RKO (cell line): ENCODE measurements at places on chromosomes 16 and 17.

DNA sequence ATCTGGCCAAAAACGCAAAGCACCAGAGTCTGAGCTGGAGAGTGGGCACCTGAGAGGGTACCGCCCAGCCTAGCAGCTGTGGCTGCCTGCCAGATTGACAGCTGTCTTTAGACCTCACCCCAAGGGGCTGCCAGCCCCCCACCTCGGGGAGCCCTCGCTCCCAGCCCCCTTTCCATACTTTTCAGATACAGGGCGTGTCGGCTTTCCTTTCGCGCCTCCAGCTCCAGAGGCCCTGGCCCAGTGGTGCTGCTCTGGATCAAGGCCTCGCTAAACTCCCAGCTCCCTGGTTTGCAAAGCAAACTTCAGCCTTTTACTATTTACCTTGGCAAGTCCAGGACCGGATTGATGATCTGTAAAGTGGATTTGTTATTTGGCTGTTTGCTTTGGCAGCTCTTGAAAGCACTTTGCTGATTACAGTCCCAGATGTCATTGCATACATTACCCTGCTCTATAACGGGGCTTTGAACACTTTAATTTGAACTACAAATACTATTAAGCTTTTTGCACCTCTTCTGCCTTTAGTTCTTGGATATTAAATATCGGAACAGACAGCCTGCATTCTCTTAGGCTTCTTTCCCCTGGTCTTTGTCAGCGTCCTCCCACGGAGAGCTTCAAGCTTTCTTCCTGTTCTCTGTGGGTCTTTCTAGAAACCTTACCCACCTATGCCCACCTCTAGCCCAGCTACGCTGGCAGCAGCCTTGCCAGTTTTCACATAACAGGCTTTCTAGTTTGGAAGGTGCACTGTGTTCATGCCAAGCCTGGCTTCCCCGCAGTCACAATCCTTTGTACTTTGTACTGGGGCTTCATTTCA lies 63.6 kb upstream of the TBX2 start:
- DNase-seq, result no peak

GRCh38 chr17:38628441-38628840 lies 22.7 kb upstream of the SRCIN1 start:
- peak; percentile 47 for DNase-seq

DNA sequence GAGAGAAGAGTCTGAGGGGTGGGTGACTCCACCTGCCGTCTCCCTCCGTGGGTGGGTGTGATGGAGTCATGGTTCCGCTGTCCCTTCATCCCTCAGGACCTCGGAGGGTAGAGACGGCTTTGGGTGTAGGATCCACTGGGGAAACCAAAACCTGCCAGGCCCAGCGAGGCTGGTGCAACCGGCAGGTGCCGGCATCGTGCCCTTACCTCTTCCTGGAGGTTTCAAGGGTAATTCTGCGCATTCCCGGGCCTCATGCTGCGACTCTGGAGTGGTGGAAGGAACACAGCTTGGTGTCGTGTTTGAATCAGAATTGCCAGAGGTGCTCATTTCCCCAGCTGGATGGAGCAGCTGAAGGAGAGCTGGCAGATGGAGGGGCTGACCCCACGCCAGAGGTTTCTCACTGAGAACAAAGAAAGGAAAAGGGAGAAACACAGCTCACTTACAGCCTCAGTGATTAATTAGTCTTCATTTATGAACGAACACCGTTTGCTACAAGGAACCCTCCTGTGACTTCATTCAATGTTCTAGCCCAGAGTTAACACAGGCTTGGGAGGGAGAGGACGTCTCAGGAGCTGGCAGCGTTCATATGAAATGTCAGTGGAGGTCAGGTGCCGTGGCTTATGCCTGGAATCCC lies 16.3 kb upstream of the ATP2A3 start:
- no peak for DNase-seq

DNA sequence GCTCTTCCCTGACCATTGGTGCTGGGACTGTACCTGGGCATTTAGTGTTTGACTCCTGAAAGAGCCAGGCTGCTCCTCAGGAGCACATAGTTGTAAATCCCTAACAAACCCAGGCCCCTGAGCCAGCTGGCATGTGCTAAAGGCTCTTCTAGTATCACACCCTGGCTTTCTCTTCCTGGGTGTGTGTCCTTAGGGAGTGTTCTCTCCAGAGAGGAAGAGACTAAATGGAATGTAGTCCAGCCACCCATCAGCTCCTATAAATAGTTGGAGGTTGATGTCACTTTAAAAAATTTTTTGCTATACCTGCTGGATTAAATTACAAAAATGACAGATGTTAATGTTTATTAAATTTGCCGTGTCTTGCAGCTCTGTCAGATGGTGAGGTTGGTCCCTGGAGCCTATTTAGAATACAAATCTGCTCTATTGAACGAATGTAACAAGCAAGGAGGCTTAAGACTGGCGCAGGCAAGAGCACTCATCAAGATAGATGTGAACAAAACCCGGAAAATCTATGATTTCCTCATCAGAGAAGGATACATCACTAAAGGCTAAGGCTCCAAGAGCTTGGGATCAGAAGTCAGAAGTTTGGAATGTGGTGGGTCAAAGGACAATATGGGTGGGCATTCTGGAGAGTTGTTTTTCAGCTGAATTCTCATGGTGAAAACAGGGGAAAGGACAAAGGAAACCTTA lies 13.1 kb upstream of the DUSP14 start:
- no peak for DNase-seq

DNA sequence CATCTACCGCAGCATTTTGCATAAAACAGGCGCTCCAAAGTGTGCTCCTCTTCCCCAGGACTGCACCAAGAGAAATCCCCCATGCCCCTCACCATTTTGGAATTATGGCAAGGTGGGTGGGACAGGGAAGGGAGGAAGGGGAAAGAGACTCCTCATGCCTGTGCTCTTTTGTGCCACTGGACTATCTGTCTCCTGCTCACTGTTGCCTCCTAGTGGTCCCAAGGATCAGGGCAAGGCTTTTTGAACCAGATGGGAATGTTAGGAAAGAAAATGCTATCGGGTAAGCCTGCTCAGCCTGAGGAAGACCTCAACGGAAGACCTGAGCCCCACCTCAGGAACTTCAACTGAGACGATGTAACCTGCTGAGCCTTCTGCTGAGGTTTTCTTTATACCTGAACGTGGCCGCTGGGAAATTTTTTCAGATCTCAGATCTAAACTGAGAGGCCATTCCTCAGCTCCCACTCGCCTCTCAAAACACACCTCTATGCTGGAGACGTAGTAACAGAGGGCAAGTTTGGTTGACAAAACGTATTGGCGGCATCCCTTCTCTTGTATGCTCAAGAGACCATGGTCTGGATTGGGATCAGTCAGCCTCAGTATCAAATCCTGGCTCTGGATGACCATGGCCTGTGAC lies 58.3 kb downstream of the SPACA3 start:
- peak; percentile 52 for DNase-seq

DNA sequence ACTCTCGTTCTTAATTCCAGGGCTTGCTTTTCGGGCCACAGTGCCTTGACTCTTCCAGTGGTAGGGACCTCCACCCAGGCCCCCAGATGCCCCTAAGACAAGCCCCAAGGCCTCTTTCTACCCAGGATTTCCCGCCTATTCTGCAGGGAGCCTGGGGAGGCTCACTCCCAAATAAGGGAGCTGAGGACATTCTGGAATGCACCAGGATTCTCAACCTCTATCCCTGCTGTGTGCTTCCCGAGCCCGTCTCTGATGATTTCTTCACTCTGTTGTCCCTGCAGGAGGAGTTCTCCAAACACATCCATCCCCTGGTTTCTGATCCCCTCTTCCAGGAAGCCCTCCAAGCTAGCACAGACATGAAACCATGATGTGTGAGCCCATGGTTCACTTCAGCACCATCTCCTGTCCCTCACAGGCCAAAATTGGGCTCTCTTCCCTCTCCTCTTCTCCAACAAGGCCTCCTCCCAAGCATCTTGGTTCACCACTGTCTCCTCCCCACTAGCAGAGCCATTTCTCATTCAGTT lies 255.9 kb downstream of the KATNIP start:
- DNase-seq, result no peak

DNA sequence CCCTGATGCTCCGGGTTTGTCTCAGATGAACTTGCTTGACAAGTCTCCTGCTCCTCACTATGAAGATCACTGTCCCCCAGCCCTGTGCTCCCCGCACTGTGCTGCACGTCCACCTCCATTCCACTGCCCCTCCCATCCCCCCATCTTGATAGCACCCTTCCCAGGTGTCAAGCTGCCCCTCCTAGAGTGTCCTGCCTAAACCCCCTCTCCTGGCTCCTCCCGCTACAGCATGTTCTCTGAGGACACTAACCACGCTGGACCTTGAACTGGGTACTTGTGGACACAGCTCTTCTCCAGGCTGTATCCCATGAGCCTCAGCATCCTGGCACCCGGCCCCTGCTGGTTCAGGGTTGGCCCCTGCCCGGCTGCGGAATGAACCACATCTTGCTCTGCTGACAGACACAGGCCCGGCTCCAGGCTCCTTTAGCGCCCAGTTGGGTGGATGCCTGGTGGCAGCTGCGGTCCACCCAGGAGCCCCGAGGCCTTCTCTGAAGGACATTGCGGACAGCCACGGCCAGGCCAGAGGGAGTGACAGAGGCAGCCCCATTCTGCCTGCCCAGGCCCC lies 18.5 kb downstream of the DEXI start:
- DNase-seq, result no peak

GRCh38 chr16:54620197-54620596 lies 310.5 kb upstream of the IRX5 start:
- no peak for DNase-seq

- peak; percentile 83 for DNase-seq
Observed at GRCh38 chr17:2050300-2051060, 4.4 kb upstream of the HIC1 start.

DNA sequence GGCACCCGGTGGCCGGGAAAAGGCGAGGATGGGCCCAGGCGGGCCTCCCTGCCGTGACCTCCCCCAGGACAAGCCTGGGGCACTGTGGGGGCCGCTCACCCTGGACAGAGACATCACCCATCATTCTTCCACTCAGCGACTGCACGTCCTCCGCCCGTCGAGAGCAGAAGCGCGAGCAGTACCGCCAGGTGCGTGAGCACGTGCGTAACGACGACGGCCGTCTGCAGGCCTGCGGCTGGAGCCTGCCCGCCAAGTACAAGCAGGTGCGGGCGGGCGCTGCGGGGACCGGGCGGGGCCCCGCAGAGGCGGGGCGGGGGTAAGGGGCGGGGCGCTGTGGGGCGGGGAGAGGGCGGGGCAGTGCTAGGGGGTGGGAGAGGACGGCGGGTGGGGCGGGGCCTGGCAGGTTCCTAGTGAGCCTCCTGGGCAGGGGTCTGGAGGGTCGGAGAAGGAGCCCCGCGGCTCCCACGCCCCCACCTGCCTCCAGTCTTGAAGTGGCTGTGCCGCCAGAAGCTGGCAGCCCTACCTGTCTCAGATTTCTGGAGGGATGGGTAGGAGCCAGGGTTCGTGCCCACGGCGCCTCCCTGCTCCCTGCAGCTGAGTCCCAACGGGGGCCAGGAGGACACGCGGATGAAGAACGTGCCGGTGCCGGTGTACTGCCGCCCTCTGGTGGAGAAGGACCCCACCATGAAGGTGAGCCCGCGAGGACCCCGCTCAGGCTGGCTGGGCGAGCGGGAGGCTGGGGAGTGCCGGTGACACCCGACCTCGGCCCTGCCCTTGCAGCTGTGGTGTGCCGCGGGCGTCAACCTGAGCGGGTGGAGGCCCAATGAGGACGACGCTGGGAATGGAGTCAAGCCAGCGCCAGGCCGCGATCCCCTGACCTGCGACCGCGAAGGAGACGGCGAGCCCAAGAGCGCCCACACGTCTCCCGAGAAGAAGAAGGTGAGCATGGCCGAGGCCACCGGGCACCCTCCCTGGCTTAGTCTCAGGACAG lies 7.5 kb downstream of the NME3 start:
- DNase-seq, result no peak

DNA sequence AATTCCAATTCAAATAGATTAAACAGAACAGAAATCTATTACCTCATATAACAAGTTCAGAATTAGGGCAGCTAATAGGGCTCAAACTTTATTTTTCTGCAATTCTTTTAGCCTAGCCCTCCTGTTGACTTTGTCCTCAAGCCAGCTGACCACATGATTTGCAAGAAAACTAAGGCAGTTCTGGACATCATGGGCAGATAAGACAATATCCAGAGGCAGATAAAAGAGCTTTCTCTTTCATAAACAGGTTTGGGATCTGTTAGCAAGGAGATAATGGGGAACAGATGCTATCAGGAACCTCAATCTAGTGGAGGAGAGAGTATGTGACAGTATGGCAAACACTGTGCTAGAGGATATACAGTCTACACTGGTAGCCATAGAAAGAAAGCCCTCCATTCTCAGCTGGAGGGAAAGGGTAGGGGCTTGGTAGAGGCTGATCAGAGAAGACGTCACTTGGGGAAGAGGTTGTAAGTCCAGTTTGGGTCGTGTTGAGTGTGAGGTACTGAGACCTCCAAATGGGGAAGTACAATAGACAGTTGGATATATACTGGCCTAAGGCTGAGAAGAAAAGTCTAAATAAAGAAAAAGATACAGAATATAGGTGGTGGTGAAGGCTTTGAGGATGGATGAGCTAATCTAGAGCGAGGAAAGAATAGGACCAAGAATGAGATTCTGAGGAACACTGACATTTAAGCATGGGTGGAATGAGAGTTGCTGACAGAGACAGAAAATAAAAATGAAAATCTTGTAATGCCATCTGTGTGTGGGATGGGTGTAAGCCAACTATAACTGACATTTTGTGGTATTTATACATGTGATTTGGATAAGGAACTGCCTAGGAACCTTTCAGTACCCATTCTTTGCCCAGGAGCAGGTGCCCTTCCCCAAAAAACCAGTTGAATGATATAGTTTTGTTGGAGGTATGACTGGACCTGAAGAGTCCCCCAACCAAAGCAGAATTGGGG lies 67.4 kb downstream of the CYB561 start:
- no peak for DNase-seq

- no peak for DNase-seq
Observed at GRCh38 chr16:27598931-27599565, 49.1 kb downstream of the KATNIP start.

DNA sequence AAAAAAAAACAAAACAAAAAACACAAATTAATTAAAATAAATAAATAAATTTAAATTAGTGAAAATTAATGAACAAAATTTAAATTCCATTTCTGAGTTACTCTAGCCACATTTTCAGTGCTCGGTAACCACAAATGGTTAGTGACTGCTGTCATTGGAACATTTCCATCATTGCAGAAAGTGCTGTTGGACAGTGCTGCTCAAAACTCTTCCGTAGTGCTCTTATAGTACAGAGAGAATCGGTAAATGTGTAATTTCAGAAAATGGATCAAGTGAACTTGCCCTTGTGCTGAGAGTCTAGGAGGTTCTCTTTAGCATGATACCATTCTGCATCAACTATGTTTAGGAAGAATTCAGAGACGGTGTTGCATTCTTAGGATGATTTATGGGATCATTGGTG lies 23.7 kb downstream of the ZNRF1 start:
- DNase-seq, result no peak

GRCh38 chr16:54347961-54348360 lies 61.4 kb upstream of the IRX3 start:
- DNase-seq, result no peak

GRCh38 chr16:79847101-79847500 lies 246.6 kb upstream of the MAF start:
- DNase-seq, result no peak

DNA sequence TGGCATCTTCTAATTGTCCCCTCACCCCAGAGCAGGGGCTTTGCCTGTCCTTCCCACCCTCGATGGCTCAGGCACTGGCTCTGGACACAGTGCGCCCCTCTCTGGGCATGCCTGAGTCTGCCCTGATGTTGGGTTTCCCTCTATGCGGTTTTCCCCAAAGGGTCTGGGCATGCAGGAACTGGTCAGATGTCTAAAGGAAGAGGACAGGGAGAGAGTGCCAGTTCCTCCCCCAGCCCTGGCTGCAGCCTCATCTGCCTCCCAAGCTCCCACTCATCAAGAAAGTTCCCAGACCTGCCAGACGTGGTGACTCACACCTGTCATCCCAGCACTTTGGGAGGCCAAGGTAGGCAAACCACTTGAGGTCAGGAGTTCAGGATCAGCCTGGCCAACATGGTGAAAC lies 41.3 kb upstream of the PABPN1L start:
- peak; percentile 16 for DNase-seq

- peak; percentile 80 for DNase-seq
Observed at GRCh38 chr17:79777894-79778503, at the start of gene CBX2. Gene CBX2 (plus strand): TSS chr17:79778148. CDS start chr17:79778236, 88 bp downstream.
